Bronchial smooth muscle cell (primary cell): ENCODE measurements at places on chromosomes 13 and 19. TPM values are rescaled to one million over a fixed set of nuclear protein-coding genes. Genes with fewer than 3 reads are reported as not detected.

Gene ZNF30
- 3.1 and 3.3 TPM in 2 replicates for total RNA-seq

Gene CRX
- total RNA-seq, result not detected in 2 replicates

Gene GPR180
- total RNA-seq, result 3.3 and 5.2 TPM in 2 replicates

Gene FXYD1
- 4.4 and 14.6 TPM in 2 replicates for total RNA-seq

Gene CEACAM18
- total RNA-seq, result not detected in 2 replicates

Gene ADGRE3
- not detected in 2 replicates for total RNA-seq

Gene SULT2A1
- total RNA-seq, result not detected in 2 replicates

Gene LENG1
- total RNA-seq, result 4.6 and 6.1 TPM in 2 replicates

Gene ZNF541
- 0.26 TPM in 1 of 2 replicates, not detected in the other for total RNA-seq

Gene VAV1
- total RNA-seq, result under 0.01 TPM in 1 of 2 replicates, not detected in the other

Gene VSTM2B
- total RNA-seq, result not detected in 2 replicates

Gene PPM1N
- 5.5 and 7.5 TPM in 2 replicates for total RNA-seq

Gene ZNF439
- total RNA-seq, result 5.0 and 6.9 TPM in 2 replicates

Gene DACH1
- under 0.01 TPM in 2 replicates for total RNA-seq

Gene ZSCAN18
- 23.8 and 31.4 TPM in 2 replicates for total RNA-seq

Gene CRB3
- total RNA-seq, result 0.09 and 0.16 TPM in 2 replicates

Gene GIPR
- total RNA-seq, result 0.09 and 0.16 TPM in 2 replicates

Gene ZNF850
- total RNA-seq, result 1.3 TPM in 2 replicates

Gene KRTDAP
- not detected in 2 replicates for total RNA-seq

Gene PLIN5
- not detected in 2 replicates for total RNA-seq

Gene FXYD7
- 0.17 TPM in 1 of 2 replicates, not detected in the other for total RNA-seq

Gene ZNF93
- 1.7 and 2.0 TPM in 2 replicates for total RNA-seq

Gene KL
- total RNA-seq, result under 0.01 TPM in 1 of 2 replicates, not detected in the other

Gene TTC9B
- 0.17 TPM in 1 of 2 replicates, not detected in the other for total RNA-seq

Gene COX6B2
- 0.16 TPM in 1 of 2 replicates, not detected in the other for total RNA-seq

Gene POLR1D
- 41.4 and 58.9 TPM in 2 replicates for total RNA-seq

Gene CEACAM20
- not detected in 2 replicates for total RNA-seq
